ENCODE measurements at places on chromosomes 1 and 21. TPM values are rescaled to one million over a fixed set of nuclear protein-coding genes. Genes with fewer than 3 reads are reported as not detected.

GRCh38 chr1:49466961-49467360 is 556.8 kb downstream of the AGBL4 start:
- H3K27ac ChIP-seq: no peak overlapping the region
- H3K27me3 ChIP-seq: no peaks in the 10 kb centered on the region
- H3K36me3 ChIP-seq: no peaks in the 10 kb centered on the region
- H3K4me1 ChIP-seq: no peaks in the 10 kb centered on the region

GRCh38 chr1:78678324-78678723 is 28.7 kb downstream of the IFI44 start:
- H3K27me3 ChIP-seq: peaks cover 51% of the 10 kb centered on the region
- no peak overlapping the region for H3K4me3 ChIP-seq
- H3K27ac ChIP-seq: no peak overlapping the region
- no peaks in the 10 kb centered on the region for H3K4me1 ChIP-seq

DNA sequence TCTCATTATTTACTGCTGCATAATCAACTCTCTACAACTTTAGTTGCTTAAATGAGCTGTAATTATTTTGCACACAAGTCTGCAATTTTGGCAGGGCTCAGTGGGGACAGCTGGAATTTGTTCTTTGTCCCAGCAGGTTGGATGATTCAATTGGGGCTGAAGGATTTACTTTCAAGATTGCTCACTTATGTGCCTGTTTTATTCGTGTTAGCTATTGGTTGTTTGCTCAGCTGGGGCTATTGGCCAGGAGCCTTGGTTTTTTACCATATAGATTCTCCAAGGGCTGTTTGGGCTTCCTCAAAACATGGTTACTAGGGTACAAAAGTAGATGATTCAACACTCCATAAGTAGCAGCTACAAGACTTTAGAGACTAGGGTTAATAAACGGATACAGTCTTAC is 13.4 kb downstream of the OR10R2 start:
- H3K36me3 ChIP-seq: no peaks in the 10 kb centered on the region
- H3K27me3 ChIP-seq: peaks cover 6% of the 10 kb centered on the region
- H3K4me3 ChIP-seq: no peak overlapping the region
- H3K27ac ChIP-seq: no peak overlapping the region
- DNase-seq: no peak
- H3K4me1 ChIP-seq: peaks cover 22% of the 10 kb centered on the region

Gene OR2T11
- total RNA-seq: not detected

Gene LCE6A
- not detected for total RNA-seq

All from mesothelial cell of epicardium (in vitro differentiated cells).